Activated CD8-positive, alpha-beta memory T cell treated with anti-CD3 and anti-CD28 coated beads for 1 hour (primary cell): ENCODE measurements at places on chromosomes 7 and 10.

- DNase-seq, result no peak
These were observed 28.7 kb upstream of the RUFY2 start for GRCh38 chr10:68435803-68436202.

GRCh38 chr10:71435571-71436267, 39.0 kb downstream of the CDH23 start:
- no peak for DNase-seq

GRCh38 chr7:37411444-37412034, 37.1 kb downstream of the ELMO1 start:
- DNase-seq, result no peak

GRCh38 chr7:106775975-106776607, 89.0 kb upstream of the PIK3CG start:
- DNase-seq, result no peak

GRCh38 chr10:60572511-60573194, 183.0 kb upstream of the ANK3 start:
- DNase-seq, result no peak

GRCh38 chr10:11560076-11560709, 51.3 kb downstream of the USP6NL start:
- no peak for DNase-seq

DNA sequence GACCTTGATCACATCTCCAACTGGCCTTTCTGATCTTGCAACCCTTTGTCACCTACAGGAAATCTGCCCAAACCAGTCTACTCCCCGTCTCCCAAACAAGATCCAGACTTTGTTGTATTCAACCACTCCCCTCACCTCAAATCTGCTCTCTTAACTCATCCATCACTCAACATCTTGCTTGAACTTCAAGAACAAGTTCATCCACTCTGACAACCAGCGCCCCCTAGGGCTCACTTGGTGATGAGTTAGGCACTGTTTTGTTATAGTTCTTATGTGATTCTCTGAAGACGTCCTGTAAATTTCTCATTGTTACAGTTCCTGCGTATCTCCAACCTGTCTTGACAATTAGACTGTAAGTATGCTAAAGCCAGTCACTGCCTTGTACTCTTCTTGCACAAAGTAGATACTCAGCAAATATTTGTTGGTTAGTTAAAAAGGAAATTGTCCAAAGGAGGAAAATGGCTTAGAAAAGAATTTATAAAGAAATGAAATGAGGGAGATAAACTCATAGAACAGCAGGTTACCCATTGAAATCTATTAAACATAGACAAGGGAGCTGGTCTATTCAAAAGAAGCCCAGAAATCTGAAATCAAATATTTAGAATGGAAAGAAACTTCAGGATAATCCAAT, 5.3 kb downstream of the FRMD4A start:
- DNase-seq, result peak; percentile 36
